ENCODE measurements at places on chromosomes 16 and 17. TPM values are rescaled to one million over a fixed set of nuclear protein-coding genes. Genes with fewer than 3 reads are reported as not detected.

- no peak for DNase-seq
Measured at GRCh38 chr16:69195369-69196029, 8.5 kb downstream of the SNTB2 start.

- no peak for DNase-seq
Measured at GRCh38 chr16:17437981-17438380, 32.8 kb downstream of the XYLT1 start.

DNA sequence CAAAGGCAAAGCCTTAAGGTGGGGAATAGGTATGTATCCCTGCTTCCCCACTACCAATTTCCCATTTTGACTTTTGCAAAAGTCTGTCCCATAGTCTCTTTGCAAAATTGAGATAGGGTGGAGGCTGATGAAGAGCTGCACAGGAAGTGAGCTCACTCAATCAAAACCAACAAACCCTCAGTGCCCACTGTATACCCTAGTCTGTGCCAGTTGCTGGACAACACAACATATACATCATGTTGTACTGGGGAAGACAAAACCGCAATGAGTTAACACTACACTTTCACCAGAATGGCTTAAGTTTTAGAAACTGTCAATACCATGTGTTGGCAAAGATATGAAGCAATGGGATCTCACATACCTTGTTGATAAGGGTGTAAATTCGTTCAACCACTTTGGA lies 40.4 kb upstream of the AXIN2 start:
- no peak for DNase-seq

GRCh38 chr17:62746941-62747340 lies 61.2 kb downstream of the MARCHF10 start:
- no peak for DNase-seq

DNA sequence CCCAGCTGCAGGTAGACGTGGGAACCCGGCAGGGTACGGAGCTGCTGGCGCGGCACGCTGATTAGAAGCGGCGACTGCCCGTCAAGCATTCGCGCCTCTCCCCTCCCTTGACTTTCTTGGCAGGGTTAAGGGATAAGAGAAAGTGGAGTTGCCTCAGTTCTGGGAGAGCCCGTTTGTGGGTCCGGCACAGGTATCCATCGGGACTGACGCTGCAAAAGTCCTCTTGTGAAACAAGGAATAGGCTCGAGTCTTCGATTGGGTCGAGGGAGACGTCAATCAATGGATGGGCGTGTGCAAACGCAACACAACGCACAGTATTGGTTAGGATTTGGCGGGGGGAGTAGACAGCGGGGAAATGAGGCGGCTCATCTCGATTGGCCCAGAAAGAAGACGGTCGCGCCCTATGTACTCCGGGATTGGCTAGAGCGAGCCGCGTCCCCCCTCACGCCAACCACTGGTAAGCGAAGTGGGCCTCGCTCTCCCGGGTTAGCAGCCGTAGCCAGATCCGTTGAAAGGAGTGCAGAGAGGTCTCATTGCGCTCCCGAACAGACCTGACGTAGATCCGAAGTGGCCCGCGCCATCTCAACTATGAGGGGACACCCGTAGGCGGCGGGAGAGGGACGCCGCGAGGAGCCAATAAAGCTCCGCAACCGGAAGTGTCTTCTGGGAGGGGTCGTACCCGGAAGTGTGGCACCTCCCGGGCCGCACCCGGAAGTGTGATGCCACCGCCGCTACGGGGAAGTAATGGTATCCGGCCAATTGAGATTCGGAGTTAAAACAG lies at the start of gene MON1B:
MON1B (plus strand) TSS at position 713 of the 781 bp plus-strand sequence. CDS start 296 bp downstream, outside the sequence.
- peak; percentile 99 for DNase-seq

DNA sequence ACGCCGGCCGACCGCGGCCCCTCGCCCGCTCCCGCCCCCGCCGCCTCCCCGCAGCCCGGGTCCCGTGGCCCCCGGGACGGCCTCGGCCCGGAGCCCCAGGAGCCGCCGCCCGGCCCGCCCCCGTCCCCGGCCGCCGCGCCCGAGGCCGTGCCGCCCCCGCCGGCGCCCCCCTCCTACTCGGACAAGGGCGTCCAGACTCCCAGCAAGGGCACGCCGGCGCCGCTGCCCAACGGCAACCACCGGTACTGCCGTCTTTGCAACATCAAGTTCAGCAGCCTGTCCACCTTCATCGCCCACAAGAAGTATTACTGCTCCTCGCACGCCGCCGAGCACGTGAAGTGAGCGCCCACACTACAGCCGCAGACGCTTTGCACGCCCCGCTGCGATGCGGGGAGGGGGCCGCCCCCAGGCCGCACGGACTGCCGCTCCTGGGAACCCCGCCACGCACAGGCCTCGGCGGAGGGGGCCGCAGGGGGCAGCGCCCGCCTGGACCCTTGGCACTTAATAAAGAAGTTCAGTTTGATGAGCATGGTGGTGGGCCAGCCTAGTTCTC lies 35.5 kb upstream of the ZC3H18 start:
- peak; percentile 65 for DNase-seq

Gene HLF
- not detected for total RNA-seq

- no peak for DNase-seq
Measured at GRCh38 chr16:69936751-69937211, 14.4 kb upstream of the CLEC18A start.

- DNase-seq = no peak
Measured at GRCh38 chr16:29907973-29908372, 7.7 kb downstream of the ASPHD1 start.

Gene EVI2B
- under 0.01 TPM for total RNA-seq

DNA sequence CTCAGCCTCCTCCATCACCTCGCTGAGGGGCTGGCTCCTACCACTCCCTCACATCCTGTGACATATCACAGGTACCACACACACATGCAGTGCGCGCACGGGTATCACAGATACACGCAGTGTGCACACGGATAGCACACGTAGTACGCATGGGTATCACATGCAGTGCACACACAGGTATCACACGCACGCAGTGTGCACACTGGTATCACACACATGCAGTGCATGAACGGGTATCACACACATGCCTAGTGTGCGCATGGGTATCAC lies 30.1 kb downstream of the ACSF3 start:
- no peak for DNase-seq

DNA sequence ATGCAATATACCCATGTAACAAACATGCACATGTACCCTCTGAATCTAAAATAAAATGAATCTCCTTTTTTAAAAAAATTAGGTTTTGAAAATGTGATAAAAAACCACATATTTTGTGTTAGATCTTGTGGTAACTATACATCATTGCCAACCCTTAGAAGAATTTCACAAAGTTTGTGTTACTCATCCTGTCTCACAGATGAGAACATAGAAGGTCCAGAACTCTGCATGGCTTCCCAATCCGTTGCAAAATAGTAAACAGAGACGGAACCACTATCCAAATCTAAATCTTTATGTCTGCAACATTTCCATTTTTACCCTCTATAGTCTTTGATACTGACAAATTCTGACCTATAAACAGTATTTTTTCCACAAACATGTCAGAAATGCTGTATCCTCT lies 759.9 kb downstream of the KCNJ2 start:
- DNase-seq = no peak

Gene TNRC6C
- 13.1 TPM for total RNA-seq

Gene TPSG1
- total RNA-seq = not detected

- no peak for DNase-seq
Measured at GRCh38 chr16:57069053-57069452, 23.3 kb upstream of the CPNE2 start.

DNA sequence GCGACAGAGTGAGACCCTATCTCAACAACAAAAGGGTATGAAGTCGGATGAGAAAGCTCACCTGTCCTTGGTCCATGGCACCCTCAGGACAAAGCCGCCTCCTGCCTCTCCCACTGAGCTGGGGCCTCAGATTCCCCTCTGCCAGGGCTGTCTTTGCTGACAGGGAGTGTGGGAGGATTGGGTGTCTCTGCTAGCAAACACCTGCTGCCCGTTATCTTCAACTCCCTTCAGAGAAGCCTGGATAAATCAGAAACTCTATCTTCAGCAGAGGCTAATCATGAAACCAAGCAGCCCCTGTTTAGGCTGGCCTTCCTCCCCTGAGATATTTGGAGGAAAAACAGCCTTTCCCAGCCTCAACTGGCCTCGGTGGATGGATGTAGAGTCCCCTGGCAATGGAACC lies 36.3 kb upstream of the CDH1 start:
- no peak for DNase-seq

GRCh38 chr16:7638306-7638705 lies 305.7 kb downstream of the RBFOX1 start:
- DNase-seq = no peak
